ENCODE measurements at places on chromosomes 16 and 17. TPM values are rescaled to one million over a fixed set of nuclear protein-coding genes. Genes with fewer than 3 reads are reported as not detected.

Gene SRCAP
- 48.2 TPM for total RNA-seq

- DNase-seq = no peak
Measured at GRCh38 chr17:77462090-77462489, 321.3 kb downstream of the SEC14L1 start.

- no peak for DNase-seq
Measured at GRCh38 chr16:996681-997080, 15.1 kb downstream of the SOX8 start.

DNA sequence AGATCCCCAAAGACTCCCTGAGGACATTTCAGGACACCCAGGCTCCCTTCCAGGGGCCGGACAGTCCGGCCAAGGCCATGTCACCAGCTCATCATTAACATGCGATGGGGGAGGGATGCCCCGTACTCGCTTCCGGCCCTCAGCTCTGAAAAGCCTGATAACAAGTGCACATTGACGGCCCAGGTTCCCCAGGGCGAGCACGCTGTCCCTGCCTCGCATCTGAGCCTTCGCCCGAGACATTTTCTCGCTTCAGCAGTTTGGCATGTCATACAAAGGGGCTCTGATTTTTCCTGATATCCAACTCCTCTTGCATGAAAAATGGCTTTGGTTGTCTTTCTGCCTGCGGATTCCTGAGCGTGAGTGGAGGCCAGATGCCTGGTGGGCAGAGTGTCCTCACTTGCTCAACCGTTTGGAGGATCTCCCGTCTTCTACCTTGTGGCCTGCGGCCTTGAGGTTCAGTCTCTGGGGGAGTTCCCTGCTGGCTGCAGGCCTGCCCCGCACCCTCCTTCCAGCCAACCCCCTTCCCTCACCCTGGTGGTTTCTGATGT is 14.1 kb downstream of the CACNG4 start:
- no peak for DNase-seq

- DNase-seq = no peak
Measured at GRCh38 chr16:19138601-19139000, 24.8 kb downstream of the ITPRIPL2 start.

Gene SALL1
- total RNA-seq = 15.0 TPM

- DNase-seq = no peak
Measured at GRCh38 chr17:13129356-13129755, 111.5 kb upstream of the ELAC2 start.

Gene PHKG2
- 34.2 TPM for total RNA-seq
